ENCODE measurements at places on chromosomes 16 and 17.

DNA sequence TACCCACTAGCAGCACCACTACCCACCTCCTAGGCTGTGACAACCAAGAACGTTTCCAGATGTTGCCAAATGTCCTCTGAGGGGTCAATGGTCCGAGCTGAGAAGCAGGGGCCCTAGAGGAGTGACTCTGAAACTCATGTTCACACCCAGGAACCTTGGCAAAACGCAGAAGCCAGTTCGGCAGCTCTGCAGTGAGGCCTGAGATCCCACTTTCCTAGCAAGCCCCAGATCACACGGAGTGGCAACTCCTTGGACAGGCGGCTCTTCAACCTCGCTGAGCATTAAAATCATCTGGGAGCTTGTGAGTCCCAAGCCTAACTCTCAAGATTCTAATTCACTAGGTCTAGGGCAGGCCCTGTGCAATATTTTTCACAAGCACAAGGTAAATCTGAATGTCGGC lies 17.3 kb downstream of the ELAC2 start:
- DNase-seq = no peak

DNA sequence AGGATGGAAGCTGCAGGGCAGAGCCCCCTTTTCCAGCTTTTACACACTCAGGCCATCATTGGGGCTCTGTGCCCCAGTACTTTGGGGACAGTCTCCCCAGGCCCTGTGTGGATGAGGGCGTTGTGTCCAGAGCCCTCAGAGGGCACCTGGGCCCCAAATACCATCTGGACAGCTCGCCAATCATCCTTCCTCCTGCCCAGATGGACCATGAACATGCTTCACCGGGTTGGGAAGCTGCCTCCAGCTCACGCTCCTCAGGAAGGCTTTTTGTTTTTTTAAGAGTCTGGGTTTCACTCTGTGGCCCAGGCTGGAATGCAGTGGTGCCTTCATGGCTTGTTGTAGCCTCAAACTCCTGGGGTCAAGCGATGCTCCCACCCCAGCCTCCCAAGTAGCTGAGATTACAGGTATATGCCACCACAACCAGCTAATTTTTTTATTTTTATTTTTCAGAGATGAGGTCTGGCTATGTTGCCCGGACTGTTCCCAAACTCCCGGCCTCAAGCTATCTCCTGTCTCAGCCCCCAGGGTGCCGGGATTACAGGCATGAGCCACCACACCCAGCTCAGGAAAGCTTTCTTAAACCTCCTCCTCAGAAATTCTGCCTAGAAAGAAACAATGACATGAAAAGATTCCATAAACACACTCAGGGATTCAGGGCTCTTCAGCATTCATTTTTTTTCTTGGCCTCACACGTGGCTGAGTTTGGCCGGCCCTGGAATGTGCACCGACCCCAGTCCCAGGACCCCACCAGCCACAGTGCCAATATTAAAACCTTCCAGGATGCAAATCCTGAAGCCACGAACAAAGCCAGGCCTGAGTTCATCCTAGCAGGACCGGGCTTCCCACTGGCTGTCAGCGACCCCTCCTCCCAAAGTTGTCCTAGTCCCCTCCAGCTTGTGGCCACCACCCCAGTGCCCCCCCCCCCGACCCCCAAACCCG lies 27.4 kb upstream of the ZNF423 start:
- no peak for DNase-seq

- no peak for DNase-seq
Measured at GRCh38 chr17:76935331-76935730, 67.1 kb downstream of the MGAT5B start.

DNA sequence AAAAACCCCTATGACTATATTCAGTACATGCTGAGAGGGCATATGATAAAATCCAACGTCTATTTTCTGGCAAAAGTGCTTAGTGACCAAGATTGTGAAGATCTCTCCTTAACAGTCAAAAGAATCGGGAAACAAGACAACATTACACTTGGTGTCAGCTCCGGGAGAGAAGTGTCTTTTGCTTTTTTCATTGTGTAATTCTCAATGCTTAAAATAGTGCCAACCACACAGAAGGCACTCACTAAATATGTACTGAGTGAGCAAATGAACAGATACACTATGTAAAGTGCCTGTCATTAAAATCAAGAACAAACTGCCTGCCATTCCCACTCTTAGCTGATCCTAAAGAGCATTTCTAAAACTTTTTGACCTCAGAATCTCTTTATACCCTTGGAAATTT lies 34.1 kb downstream of the VPS53 start:
- no peak for DNase-seq

- no peak for DNase-seq
Measured at GRCh38 chr16:73289232-73289631, 241.3 kb upstream of the ZFHX3 start.

DNA sequence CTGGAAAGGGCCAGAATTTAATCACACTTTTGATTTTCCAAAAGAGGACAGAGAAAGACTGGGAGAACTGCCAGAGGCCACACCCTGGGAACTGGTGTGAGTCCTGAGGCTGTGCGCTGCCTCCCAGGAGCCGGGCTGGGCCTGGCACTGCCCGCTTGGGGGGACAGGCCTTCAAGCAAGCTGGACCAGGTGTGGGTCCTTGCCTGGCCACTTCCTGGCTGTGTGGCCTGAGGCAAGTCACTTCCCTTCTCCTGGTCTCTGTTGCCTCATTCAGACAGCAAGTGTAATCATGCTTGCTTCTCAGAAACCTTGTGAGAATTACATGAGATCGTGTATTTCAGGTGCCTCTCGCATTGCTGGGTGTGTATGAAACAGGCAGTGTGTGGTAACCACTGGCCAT lies 143.0 kb downstream of the SNX29 start:
- DNase-seq = no peak

DNA sequence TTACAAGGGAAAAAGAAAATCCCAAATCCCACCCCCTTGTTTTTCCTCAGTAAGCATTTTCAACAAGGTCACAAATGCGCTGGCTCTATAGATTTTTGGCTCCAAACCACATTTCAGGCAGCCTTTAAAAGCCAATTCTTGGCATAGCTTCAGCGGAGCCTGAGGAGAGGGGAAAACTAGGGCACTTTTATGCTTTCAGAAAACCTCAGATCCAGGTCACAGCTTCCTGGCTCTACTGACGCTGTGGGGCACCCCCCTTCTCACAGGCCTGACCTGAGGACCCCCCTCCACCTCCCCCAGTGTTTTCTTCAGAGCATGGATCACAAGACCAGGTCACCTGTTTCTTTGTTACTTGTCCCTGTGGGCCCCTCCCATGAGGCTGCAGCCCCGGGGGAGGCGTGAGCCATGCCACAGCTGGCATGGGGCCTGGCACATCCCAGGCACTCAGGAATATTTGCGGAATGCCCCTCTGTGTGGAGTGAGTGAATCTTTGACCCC lies 30.1 kb upstream of the MTSS2 start:
- DNase-seq = no peak

DNA sequence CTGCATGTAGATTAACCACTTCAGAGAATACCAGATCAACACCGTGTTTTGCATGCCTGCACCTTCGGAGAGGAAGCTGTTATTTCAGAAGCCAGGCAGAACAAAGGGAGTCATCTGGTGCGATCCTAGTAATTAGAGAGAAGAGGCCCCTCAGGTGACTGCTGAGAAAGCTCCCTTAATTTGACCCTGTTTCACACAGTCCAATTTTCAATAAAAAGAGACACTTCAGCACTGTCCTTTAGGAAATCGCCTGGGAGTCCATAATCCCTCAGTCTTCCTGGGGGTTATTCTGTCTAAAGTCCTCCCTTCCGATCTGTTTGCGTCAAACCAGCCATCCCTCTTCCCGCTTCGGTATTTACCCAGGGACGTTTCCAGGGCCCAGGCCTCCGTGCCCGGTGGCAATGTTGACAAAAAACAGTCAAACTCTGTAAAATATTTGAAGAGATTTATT lies 23.4 kb upstream of the TNRC6C start:
- no peak for DNase-seq

- no peak for DNase-seq
Measured at GRCh38 chr17:76872221-76872873, 4.1 kb downstream of the MGAT5B start.

- no peak for DNase-seq
Measured at GRCh38 chr17:80898716-80899115, 92.9 kb upstream of the CHMP6 start.

- no peak for DNase-seq
Measured at GRCh38 chr16:82134846-82135245, 35.2 kb downstream of the MPHOSPH6 start.

DNA sequence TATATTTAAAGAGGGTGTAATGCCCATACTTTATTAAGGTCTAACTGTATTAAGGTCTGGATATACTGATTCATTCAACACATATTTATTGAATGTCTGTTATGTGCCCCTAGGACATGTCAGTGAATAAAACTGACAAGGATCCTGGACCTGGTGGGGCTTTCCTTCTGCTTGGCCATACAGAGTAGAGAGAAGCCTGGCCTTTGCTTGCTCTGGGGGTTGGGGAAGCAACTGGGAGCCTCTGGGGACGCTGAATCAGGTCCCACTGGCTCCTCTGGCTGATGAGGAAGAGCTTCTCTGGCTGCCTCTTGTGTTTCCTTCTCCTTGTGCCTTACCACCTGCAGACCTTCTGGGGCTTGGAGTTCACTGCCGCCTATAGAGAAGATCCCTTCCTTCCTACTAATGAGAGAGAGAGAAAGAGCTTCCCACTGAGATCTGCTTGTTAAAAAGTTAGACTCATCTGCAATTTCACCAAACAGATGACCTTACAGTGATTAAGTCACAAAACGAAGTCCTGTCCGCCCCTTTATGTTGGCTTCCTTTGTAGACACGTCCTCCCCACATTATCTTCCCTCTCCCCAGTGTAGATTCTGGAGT lies 49.7 kb downstream of the MSI2 start:
- DNase-seq = no peak

- no peak for DNase-seq
Measured at GRCh38 chr16:25064937-25065336, 46.6 kb upstream of the LCMT1 start.

- no peak for DNase-seq
Measured at GRCh38 chr16:57676553-57677085, 8.5 kb downstream of the ADGRG3 start.

- DNase-seq = no peak
Measured at GRCh38 chr17:18166894-18167293, 16.7 kb upstream of the ALKBH5 start.

GRCh38 chr16:84952335-84953189 lies 58.8 kb downstream of the ZDHHC7 start:
- peak; percentile 39 for DNase-seq

GRCh38 chr17:17958982-17959381 lies 13.2 kb downstream of the TOM1L2 start:
- DNase-seq = no peak

GRCh38 chr17:61384354-61384691 lies 15.3 kb upstream of the TBX2 start:
- no peak for DNase-seq

- no peak for DNase-seq
Measured at GRCh38 chr17:27579304-27579703, 51.7 kb upstream of the LGALS9 start.

DNA sequence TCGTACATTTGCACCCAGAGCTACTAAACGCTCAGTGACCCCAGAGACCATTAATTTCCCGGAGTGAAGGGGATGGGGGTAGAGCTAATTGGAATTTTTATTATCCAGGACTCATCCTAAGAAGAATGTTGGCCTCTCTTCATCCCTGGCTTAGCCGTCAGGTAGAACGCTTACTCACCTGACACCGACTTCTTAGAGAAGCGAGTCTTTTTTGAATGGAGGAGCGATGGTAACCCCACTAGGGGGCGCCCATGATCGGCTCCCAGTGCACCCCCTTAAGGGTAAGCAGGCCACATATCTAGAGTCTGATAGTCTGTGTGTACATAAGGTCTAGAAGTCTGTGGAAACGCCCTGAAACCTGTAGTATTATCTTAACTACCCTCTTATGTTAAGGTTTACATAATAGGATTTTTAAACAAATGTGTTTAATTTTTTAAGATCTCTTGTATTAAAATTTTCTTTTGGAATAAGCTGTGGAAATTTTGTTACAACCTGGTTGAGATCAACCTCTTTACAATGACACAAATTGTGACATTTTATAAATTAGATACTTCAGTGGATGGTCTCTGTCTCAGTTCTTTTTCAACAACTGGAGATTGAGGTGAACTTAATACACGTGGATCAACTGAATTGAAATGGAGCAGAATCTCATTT lies 229.8 kb downstream of the CPPED1 start:
- peak; percentile 51 for DNase-seq

- DNase-seq = no peak
Measured at GRCh38 chr16:66260522-66261254, 105.8 kb upstream of the CDH5 start.

Measured in stimulated activated CD4-positive, alpha-beta T cell treated with anti-CD3 and anti-CD28 coated beads, Interleukin-1b, Interleukin-23, amount 100 ng/mL, for 4 hours (primary cell).